Dermis microvascular lymphatic vessel endothelial cell (primary cell): ENCODE measurements at places on chromosomes 7 and 10. TPM values are rescaled to one million over a fixed set of nuclear protein-coding genes. Genes with fewer than 3 reads are reported as not detected.

DNA sequence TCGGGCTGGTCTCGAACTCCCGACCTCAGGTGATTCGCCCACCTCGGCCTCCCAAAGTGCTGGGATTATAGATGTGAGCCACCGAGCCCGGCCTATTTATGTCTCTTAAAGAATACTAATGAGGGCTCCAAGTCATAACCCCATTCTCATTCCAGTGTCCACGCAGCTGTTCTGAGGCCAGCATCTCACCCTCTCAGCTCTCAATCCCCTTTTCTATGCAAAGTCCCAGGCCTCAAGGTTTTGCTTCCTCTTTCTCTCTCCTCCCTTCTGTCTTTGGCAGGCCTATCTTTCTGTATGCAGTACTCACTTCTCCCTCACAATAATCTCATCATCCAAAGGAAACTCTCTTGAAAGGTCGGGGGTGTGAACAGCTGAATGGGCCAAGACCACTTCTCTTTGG, 28.0 kb upstream of the VSIR start:
- DNase-seq: no peak

DNA sequence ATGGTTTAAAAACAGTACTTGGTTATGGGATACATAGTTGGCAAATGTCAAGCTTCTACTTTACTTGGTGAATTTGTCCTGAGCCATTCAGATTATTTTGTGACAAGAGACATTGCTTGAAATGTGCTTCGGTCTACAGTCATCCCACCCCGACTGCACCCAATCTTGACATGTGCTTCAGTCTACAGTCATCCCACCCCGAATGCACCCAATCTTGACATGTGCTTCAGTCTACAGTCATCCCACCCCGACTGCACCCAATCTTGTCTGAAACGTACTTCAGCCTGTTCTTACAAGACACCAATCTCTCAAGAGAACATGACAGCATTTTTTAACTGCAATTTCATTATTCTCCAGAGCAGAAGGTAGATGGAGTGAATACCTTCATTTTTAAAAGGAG, 47.8 kb downstream of the PRKCQ start:
- DNase-seq: no peak

GRCh38 chr10:110207805-110208613, 604 bp downstream of the MXI1 start:
- DNase-seq: no peak

The ABCB4 gene
- under 0.01 and 0.13 TPM in 2 replicates for total RNA-seq

The VSTM2A gene
- total RNA-seq: not detected in 2 replicates

The ZC3HAV1L gene
- total RNA-seq: 14.2 and 21.4 TPM in 2 replicates

The ADAM22 gene
- 0.26 and 0.38 TPM in 2 replicates for total RNA-seq
